ENCODE measurements at places on chromosomes 2 and 18.
A peak's percentile ranks its signal among the peaks of the same experiment; 100 is the strongest.

GRCh38 chr18:66046032-66046602, 295.3 kb downstream of the CDH7 start:
- DNase-seq, result no peak
- H3K27ac ChIP-seq, result no peak overlapping the region
- H3K27me3 ChIP-seq, result no peaks in the 10 kb centered on the region
- no peak overlapping the region for H3K4me3 ChIP-seq
- H3K36me3 ChIP-seq, result no peaks in the 10 kb centered on the region

- H3K27ac ChIP-seq, result no peak overlapping the region
- H3K4me1 ChIP-seq, result peaks cover 4% of the 10 kb centered on the region
- no peak for DNase-seq
- no peak overlapping the region for H3K4me3 ChIP-seq
- peaks cover 8% of the 10 kb centered on the region for H3K36me3 ChIP-seq
These were observed 30.9 kb downstream of the USP14 start for GRCh38 chr18:189254-189653.

DNA sequence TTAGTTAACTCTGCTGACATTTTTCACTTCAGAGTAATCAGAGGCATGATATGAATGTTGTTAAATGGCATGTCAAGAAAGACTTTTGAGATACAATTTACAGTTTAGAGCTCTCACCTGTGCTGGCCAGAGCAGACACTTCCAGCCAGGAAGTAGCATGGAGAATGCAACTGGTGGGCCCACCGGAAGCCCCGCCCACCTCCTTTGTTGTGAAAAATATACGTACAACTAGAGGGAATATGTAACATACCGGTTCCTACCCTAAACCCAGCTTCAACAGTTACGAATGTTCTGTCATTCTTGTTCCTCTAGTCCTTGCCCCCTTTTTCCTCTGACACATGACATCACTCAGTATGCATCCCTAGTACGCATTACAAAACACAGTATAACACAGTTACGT, 70.2 kb upstream of the ITM2C start:
- DNase-seq, result no peak
- peaks cover 16% of the 10 kb centered on the region for H3K4me1 ChIP-seq
- peak overlapping the region; percentile 80 for H3K27ac ChIP-seq
- no peaks in the 10 kb centered on the region for H3K27me3 ChIP-seq

DNA sequence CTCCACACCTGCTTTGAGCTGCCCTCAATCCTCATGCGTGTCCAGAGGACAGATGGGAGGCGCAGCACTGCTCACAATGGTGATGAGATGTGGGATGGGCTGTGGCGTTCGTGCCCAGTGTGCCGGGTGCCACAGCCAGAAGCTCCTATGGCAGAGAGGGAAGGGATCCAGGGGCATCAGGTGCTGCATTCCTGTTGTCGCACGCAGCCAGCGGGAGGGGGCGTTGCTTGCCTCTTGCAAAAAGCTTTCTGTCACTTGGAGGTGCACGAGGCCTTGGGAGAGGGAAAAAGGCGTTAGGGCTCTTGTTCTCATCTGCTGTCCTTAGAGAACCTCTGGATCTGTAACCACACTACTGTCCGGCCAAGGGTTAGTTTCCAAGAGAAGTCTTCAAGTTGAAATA, 29.2 kb upstream of the ALLC start:
- no peak overlapping the region for H3K27ac ChIP-seq
- no peaks in the 10 kb centered on the region for H3K36me3 ChIP-seq
- DNase-seq, result no peak
- H3K4me3 ChIP-seq, result no peak overlapping the region
- H3K4me1 ChIP-seq, result no peaks in the 10 kb centered on the region

- no peak for DNase-seq
- H3K4me1 ChIP-seq, result no peaks in the 10 kb centered on the region
- H3K27ac ChIP-seq, result no peak overlapping the region
- no peaks in the 10 kb centered on the region for H3K36me3 ChIP-seq
These were observed 399.6 kb upstream of the DSEL start for GRCh38 chr18:67916097-67916496.

DNA sequence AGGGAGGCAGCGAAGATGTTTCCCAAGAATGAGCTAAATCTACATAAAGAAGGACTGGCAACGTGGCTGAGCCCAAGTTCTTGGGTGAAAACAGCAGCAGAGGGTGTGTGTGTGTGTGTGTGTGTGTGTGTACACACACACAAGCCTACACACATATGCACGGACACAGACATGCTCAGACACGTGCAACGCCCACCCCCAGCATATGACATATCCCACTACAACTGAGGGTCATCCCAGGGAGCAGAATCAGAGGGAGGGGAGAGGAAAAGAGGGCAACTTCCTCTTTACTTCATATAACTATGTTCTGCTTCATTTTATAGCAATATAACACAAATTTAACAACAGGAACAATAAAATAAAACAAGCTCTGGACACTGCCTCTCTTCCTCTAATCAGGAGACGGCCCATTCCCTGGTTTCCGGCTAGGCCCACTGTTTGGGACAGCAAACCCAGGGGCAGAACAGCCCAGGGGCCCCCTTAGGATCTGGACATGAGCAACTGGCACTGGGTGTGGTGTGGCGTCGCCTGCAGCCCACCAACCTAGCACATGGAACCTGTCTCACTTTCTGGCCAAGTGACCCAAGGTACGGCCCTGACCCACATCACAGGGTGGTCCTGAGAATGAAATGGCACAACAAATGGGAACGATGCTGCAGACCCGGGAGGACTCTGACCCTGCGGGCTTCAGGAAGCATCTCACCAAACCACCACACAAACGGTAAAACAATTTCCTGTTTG, 25.0 kb downstream of the FAM178B start:
- H3K36me3 ChIP-seq, result no peaks in the 10 kb centered on the region
- no peak overlapping the region for H3K27ac ChIP-seq
- DNase-seq, result no peak
- H3K4me3 ChIP-seq, result no peak overlapping the region
- peaks cover 13% of the 10 kb centered on the region for H3K27me3 ChIP-seq
- peaks cover 3% of the 10 kb centered on the region for H3K4me1 ChIP-seq

DNA sequence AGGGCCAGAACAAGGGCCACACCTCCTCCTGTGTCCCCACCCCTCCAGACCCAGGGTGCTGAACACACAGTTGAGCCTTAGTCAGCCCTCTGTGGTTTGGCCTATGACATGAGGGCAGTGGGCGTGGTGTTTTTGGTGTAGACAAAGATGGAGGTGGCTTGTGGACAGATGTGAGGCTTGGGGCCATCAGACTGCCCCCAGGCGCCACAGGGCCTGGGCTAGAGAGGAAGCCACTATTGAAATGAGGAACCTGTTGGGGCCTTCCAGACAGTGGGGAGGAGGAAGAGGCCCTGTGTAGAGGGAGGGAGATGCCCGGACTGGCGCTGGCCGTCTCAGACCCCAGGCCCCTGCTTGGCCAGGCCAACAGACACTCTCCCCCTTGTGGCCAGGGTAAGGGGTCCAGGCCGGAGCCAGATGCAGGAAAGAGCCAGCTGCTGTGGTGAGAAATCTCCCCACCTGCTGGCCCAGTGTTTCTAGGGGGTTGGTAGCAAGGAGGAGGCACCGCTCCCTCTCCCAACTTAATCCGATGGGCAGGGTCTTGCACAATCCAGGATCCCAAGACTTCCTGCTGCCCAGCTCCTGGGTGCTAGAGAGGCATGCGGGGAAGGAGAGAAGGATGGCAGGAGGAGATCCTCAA, 53.8 kb downstream of the SMAD7 start:
- peak overlapping the region; percentile 19 for H3K4me3 ChIP-seq
- H3K36me3 ChIP-seq, result peaks cover 2% of the 10 kb centered on the region
- H3K4me1 ChIP-seq, result peaks cover 17% of the 10 kb centered on the region
- DNase-seq, result peak; percentile 35
- H3K27me3 ChIP-seq, result peaks cover 3% of the 10 kb centered on the region

DNA sequence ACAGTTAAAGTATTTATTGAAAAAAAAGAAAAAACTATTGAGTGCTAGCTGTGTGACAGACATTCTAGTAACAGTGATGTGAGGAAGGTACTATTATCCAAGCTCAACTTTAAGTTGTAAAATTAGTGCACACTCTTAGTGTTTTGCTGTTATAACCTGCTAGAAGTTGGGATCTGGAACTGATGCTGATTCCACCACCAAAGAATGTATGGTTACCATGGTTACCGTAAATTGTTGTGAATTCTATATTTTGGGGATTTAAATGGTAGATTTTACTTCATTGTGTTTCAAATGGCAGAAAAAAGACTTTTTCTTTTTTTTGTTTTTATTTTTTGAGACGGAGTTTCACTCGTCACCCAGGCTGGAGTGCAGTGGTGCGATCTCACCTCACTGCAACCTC, 5.3 kb downstream of the AGFG1 start:
- DNase-seq, result no peak
- no peaks in the 10 kb centered on the region for H3K36me3 ChIP-seq
- H3K27ac ChIP-seq, result no peak overlapping the region
- no peak overlapping the region for H3K4me3 ChIP-seq

GRCh38 chr2:10905006-10905861, 6.5 kb upstream of the KCNF1 start:
- peaks cover 5% of the 10 kb centered on the region for H3K27me3 ChIP-seq
- H3K4me3 ChIP-seq, result no peak overlapping the region
- no peak overlapping the region for H3K27ac ChIP-seq
- DNase-seq, result no peak
- no peaks in the 10 kb centered on the region for H3K36me3 ChIP-seq
- H3K4me1 ChIP-seq, result peaks cover 2% of the 10 kb centered on the region

GRCh38 chr2:120343433-120344105, 2.4 kb upstream of the INHBB start:
- peak; percentile 44 for DNase-seq
- H3K36me3 ChIP-seq, result no peaks in the 10 kb centered on the region
- no peak overlapping the region for H3K27ac ChIP-seq
- H3K27me3 ChIP-seq, result peaks cover 21% of the 10 kb centered on the region
- H3K4me3 ChIP-seq, result peak overlapping the region; percentile 55

- H3K27me3 ChIP-seq, result no peaks in the 10 kb centered on the region
- no peak for DNase-seq
- no peaks in the 10 kb centered on the region for H3K4me1 ChIP-seq
- H3K27ac ChIP-seq, result no peak overlapping the region
- no peaks in the 10 kb centered on the region for H3K36me3 ChIP-seq
These were observed 45.5 kb upstream of the SLC8A1 start for GRCh38 chr2:40497251-40497859.

DNA sequence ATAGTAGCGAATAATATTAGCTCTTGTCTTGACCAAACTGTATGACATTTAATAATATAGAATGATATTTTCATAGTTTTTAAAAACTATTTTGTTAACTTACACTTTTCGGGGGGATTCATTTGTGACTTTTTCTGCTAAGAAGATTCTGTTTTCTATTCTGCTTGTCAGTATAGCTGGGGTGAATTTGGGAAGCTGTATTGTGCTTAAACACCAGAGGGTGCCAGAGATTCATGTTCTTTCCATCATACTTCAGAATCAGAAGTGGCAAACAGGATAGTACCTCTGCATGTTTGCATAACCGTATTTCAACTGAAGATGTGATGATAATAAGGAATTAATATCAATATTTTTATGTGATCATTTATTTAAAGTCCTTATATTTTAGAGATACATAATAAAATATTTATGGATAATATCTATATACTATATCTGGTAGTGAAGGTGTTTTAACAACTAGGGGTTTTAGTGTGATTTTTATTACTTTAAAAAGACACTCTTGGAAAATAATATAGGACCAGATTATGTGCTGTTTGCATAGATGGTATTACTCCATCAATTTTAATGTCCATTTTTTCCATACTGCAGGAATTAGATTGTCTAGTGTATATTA, 81.0 kb downstream of the TAF4B start:
- H3K36me3 ChIP-seq, result peaks cover 11% of the 10 kb centered on the region
- no peaks in the 10 kb centered on the region for H3K27me3 ChIP-seq
- H3K27ac ChIP-seq, result no peak overlapping the region
- no peak for DNase-seq
- H3K4me3 ChIP-seq, result no peak overlapping the region
- H3K4me1 ChIP-seq, result peaks cover 2% of the 10 kb centered on the region

- DNase-seq, result no peak
- no peaks in the 10 kb centered on the region for H3K4me1 ChIP-seq
- peaks cover 2% of the 10 kb centered on the region for H3K27me3 ChIP-seq
- no peak overlapping the region for H3K4me3 ChIP-seq
- H3K27ac ChIP-seq, result no peak overlapping the region
These were observed 115.0 kb downstream of the GBX2 start for GRCh38 chr2:236052926-236053821.

DNA sequence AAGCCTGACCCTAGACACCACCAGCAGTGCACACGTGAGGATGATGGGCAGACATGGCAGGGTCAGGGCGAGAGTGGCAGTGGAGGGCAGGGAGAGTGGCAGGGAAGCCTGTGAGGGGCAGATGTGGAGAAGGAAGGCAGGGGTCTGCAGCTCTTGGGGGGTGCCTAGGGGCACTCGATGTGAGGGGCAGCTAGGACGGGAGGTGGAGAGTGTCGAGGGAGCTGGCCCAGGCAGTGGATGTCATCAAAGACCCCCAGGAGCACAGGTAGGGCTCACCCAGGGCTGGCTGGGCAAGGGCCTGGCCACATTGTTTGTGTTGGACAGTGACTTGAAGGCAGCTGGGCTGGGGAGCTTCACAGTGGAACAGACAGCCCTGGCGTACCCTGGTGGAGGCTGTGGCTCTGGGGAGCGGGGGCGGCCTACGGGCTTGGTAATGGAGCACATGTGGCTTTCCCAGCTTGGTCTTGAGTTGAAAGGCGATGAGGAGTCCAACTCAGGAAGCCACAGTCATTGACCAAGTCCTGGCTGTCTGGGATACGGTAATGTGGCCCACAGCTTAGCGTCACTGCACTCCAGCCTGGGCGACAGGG, 87.1 kb downstream of the RTP5 start:
- no peaks in the 10 kb centered on the region for H3K27me3 ChIP-seq
- peaks cover 30% of the 10 kb centered on the region for H3K36me3 ChIP-seq
- DNase-seq, result no peak
- no peak overlapping the region for H3K4me3 ChIP-seq
- H3K4me1 ChIP-seq, result peaks cover 17% of the 10 kb centered on the region

DNA sequence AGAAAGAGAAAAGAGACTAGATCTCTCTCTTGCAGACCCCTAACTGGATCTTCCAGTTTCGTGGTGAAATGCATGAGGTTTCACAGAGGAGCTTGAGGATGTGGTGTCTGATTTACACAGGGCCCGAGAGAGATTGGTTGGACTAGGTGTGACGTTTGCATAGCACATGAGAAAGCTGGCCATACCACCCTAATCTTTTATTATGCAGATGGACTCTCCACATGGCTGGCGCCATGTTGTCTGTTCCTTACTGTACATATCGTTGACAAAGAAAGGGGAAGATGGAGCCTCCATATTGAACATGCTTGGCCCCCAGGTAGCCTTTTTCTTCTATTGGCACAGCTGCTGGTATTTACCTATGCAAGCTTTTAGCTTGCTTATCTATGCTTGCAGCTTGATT, 27.5 kb upstream of the PGAP1 start:
- H3K36me3 ChIP-seq, result no peaks in the 10 kb centered on the region
- no peak overlapping the region for H3K27ac ChIP-seq
- H3K27me3 ChIP-seq, result peaks cover 14% of the 10 kb centered on the region
- no peak for DNase-seq
